AG20443 (cell line): ENCODE measurements at places on chromosomes 11 and 22.
A peak's percentile ranks its signal among the peaks of the same experiment; 100 is the strongest.

DNA sequence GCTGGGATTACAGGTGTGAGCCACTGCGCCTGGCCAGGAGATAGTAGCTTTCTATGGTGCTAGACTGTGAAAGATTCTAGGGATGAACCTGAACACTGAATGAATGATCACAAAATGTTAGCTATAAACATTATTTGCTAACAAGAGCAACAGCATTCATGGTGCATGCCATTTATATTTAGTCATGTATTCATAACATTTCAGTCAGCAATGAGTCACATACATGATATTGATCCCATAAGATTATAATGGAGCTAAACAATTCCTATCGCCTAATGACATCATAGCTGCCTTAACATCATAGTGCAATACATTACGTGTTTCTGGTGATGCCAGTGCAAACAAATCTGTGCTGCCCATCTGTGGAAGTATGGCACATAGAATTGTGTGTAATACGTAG lies 164.1 kb downstream of the ARHGAP42 start:
- no peak for DNase-seq

- DNase-seq, result no peak
Observed at GRCh38 chr11:110519796-110520195, 90.0 kb downstream of the FDX1 start.

- DNase-seq, result no peak
Observed at GRCh38 chr11:85749287-85749834, 61.6 kb downstream of the SYTL2 start.

GRCh38 chr11:84526250-84526649 lies 1100.9 kb downstream of the DLG2 start:
- DNase-seq, result no peak

- no peak for DNase-seq
Observed at GRCh38 chr11:21625982-21626381, 566.9 kb upstream of the ANO5 start.

- no peak for DNase-seq
Observed at GRCh38 chr11:135006800-135007199, 594.8 kb upstream of the B3GAT1 start.

DNA sequence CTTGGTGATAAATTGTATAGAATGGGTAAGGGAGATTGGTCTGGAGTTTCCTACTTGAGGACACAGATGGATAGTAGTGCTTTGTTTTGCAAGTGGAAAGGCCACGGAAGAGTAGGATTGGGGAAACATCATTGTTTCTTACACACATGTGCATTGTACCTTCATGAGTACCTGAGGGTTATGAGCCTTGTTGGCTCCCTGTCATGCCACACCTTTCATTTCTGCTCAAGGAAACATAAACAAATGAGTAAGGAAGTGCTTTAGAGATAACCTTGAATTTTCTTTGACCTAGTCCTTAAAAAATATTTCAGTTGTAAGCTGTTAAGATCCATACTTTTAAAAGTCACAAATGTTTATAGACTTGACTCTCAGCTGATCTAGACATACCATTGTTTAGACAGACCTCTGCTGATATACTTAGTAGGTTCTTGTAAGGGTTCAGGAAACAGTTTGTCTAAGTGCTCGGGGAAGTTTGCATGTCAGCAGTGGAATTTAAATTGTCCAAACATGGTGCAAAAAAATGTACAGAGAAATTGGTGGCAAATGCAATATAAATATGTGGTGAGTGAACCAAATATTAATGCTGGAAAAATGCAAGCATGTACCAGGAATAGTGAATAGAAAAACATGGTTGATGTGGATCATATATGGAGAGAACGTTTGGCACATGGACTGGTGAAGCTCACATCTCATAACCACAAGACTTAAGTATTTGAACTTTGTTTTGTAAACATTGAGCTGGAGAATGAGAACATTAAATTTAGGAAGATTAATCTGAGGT lies 40.9 kb downstream of the GAS2 start:
- no peak for DNase-seq

DNA sequence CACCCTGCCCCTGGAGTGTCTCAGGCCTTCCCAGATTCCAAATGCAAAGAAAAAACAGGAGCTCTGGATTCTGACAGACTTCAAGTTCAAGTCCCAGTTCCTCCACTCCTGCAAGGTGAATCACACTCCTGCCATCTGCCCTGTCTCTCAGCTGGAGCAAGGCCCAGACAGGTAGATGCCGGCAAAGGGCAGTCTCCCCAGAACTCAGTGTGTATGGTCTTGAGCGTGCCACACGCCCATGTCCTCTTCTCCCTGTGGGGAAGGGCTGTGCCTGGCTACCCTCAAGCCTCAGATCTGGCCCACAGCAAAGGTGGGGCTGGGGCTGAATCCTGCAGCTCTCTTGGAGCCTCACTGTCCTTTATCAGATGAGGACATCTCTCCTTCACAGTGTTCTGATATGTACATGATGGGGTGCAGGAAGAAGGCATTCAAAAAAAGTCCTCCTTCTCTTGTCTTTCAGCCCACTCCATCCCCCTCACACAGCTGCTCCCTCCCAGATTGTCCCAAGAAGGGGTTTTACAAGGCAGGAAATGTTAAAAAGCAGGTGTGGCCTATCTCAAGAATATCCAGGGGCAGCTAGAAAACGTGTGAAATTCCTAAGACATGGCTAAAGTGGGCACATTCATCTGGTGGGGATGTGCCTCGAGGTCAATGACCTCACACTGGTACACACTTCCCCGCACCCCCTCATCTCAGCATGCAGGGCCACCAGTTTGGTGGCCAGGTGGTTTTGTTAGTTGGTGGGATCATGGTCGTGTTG lies 27.7 kb upstream of the ARFGAP3 start:
- DNase-seq, result no peak

- peak; percentile 90 for DNase-seq
Observed at GRCh38 chr11:34653851-34654482, 33.1 kb downstream of the EHF start.

DNA sequence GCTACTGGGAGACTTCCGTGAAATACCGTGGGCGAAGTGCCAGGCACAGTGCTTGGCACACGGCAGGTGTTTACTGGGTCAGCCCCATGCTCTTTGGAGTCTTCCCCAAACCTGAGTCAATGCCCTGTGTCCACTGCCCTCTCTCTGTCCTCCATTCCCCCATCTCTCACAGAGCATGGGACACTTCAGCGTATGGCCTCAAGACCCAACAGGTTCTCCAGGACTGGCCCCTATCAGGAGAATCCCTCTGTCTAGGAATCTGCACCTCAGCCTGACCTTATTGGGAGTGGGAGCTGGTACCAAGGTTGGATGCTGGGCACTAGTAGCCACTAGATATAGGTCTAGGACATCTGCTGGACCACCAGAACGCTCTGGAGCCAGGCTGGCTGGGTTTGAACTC lies 67.2 kb upstream of the LMO1 start:
- DNase-seq, result no peak

GRCh38 chr22:24409707-24410106 lies 17.7 kb upstream of the ADORA2A start:
- no peak for DNase-seq
